Stimulated activated CD8-positive, alpha-beta memory T cell treated with anti-CD3 and anti-CD28 coated beads, Interleukin-7, amount 100 ng/mL, for 1 hour (primary cell): ENCODE measurements at places on chromosomes 4 and X.

DNA sequence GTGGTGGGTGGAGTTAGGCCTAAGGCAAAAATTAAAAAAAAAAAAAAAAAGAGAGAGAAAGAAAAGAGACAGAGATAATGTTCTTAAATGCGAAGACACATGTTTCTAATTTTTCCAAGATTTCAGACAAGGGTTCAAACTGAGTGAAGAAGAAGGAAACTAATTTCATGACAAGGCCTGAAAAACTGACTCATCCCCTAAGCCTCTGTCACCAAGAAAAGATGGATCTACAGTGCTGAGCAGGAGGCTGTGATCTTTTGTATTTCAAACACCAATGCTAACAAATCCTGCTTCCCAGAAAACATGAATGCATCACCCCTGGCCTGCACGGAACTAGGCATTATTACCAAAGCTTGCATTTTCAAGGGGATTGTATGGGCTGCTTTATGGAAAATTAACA is 75.3 kb downstream of the PPARGC1A start:
- DNase-seq: no peak

- no peak for DNase-seq
Observed at GRCh38 chrX:118208481-118208880, 91.9 kb upstream of the KLHL13 start.

GRCh38 chr4:103498161-103499070 is 221.4 kb downstream of the TACR3 start:
- DNase-seq: no peak

- no peak for DNase-seq
Observed at GRCh38 chr4:20624793-20625374, 75.4 kb upstream of the PACRGL start.

GRCh38 chrX:124518885-124519284 is 172.5 kb downstream of the SH2D1A start:
- no peak for DNase-seq

DNA sequence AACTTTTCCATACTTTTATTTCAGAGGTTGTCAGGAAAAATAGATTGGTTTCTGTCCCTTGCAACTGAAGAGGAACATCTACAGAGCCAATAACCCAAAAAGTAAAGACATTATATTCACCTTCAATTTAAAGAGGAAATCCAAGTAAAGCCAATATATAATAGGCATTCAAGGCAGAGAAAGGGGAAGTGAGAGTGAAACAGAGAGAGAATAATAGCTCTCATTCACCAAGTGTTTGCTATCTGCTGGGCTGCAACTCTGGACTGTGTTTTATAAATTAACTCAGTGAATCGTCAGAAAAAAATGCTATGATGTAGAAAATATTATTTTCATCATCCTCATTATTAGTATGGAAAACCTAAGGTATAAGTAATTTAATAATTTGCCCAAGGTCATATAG is 448.5 kb downstream of the TRAM1L1 start:
- DNase-seq: no peak

DNA sequence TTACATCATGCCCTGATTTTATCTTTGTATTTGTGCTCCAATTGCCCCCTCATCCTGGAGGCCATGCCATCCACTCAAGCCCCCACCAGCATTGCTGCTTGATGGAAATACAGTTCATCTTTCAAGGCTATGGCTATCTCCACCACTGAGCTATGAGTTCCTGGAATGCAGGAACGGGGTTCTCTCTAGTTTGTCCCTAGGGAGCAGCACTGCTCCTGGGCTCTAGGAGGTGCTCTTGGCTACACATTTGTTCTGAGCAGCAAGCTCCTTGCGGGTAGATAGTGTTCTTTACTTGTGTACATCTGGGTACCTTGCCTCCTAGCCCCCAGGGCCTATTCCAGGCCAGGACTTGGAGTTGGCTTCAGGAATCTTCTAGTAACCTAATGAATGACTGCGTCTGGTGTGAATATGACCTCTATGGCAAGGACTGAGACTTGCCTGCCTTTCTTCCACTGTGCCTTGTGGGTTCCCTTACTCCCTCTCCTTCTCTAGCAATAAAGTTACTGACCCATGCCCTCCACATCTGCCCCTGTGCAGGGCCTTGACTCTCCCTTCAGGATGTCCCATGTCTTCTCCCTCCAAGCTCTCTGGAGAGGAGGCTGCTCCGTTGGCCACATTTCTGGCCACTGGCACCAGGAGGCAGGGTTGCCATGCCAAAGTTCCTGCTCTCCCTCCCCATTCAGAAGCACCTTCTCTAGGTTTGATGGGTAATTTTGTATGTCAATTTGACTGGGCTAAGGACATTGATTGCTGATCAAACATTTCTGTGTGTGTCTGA is 7.6 kb downstream of the CITED1 start:
- DNase-seq: no peak

DNA sequence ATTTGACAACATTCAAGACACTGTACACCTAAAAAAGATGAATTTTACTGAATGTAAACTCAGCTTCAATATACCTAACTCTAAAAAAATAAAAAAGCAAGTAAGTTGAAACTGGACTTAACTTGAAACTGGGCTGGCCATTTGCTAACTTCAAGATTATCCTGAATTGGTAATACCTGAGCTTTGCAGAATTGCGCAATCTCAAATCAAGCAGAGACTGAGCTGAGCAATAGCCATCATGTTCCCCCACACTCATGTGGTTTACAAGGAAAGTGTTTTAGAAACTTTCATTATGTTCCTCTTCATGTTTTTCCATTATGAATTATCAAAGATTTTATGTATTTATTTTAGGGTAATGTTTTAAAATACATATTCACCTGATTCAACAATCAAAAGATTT is 38.7 kb downstream of the ANXA5 start:
- DNase-seq: no peak

- DNase-seq: no peak
Observed at GRCh38 chr4:54185866-54186265, 43.2 kb upstream of the PDGFRA start.

DNA sequence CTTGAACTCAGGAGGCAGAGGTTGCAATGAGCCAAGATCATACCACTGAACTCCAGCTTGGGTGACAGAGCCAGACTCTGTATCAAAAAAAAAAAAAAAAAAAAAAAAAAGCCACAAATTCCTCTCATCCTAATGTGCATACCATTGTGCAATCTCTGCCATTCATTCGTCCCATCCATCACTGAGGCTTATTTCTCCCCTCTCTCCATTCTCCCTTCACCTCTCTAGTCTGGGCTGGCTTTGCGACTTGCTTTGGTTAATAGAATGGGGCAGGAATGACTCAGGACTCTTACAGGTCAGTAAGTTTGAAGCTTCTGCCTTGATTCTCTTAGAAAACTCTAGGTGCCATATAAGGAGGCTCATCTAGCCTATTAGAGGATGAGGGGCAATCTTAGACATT is 60.3 kb upstream of the DDX3X start:
- no peak for DNase-seq
